Keratinocyte (primary cell): ENCODE measurements at places on chromosomes 16 and 17. TPM values are rescaled to one million over a fixed set of nuclear protein-coding genes. Genes with fewer than 3 reads are reported as not detected.

DNA sequence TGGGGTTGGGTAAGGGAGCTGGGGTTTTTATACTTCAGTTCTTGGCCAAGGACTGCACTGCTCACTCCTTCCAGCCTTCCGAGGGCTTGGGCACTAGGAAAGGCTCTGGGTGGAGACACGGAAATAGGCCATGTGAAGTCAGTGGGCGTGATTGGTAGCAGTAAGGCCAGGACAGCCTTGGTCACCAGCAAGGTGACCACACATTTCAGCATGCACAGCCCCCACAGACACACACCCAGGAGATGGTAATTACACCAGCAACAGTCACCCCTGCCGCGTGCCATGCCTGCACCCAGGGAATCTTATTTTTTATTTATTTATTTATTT is 252.5 kb downstream of the SEC14L1 start:
- H3K27me3 ChIP-seq, result no peaks in the 10 kb centered on the region
- no peak overlapping the region for H3K27ac ChIP-seq
- H3K4me1 ChIP-seq, result peaks cover 40% of the 10 kb centered on the region
- DNase-seq, result no peak

- no peaks in the 10 kb centered on the region for H3K4me1 ChIP-seq
- H3K36me3 ChIP-seq, result no peaks in the 10 kb centered on the region
- no peak for DNase-seq
- no peak overlapping the region for H3K27ac ChIP-seq
- H3K4me3 ChIP-seq, result no peak overlapping the region
- no peaks in the 10 kb centered on the region for H3K27me3 ChIP-seq
Measured at GRCh38 chr16:10107081-10107480, 75.1 kb downstream of the GRIN2A start.

DNA sequence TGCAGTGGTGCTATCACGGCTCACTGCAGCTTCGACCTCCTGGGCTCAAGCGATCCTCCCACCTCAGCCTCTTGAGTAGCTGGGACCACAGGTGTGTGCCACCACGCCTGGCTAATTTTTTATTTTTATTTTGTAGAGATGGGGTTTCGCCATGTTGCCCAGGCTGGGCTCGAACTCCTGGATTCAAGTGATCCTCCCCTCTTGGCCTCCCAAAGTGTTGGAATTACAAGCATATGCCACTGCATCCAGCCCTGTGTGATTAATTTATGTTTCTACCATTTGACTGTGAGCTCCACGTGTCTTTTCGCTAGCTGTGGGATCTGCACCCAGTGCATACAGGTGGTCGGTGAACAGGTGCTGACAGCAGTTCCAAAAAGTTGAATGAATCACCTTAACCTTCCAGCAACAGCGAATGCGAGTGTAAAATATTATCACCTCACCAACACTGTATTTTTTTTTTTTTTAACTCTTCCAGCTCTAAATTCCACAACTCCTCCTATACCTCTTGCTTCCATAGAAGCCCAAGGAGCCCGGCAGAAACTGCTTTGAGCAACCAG is 484 bp upstream of the NUDT7 start:
- H3K4me3 ChIP-seq, result peak overlapping the region; percentile 36
- peaks cover 9% of the 10 kb centered on the region for H3K4me1 ChIP-seq
- H3K36me3 ChIP-seq, result no peaks in the 10 kb centered on the region

DNA sequence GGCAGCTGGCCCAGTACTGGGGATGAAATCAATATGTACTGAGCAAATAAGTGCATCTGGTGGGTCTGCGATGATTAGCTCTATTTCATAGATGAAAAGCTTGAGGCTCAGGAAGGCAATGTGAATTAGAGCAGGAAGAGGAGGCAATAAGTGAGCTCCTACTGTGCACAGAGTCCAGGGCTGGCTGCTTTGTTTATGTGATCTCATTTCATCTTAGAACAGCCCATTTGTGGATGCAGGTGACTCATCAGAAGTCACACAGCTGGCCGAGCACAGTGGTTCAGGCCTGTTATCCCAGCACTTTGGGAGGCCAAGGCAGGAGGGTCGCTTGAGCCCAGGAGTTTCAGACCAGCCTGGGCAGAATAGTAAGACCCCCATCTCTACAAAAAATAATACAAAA is 7.1 kb downstream of the TMEM114 start:
- H3K36me3 ChIP-seq, result no peaks in the 10 kb centered on the region
- DNase-seq, result no peak
- H3K27me3 ChIP-seq, result peaks cover 12% of the 10 kb centered on the region
- H3K4me1 ChIP-seq, result no peaks in the 10 kb centered on the region
- H3K27ac ChIP-seq, result no peak overlapping the region
- H3K4me3 ChIP-seq, result no peak overlapping the region

- H3K4me1 ChIP-seq, result no peaks in the 10 kb centered on the region
- H3K4me3 ChIP-seq, result no peak overlapping the region
- no peak for DNase-seq
- no peaks in the 10 kb centered on the region for H3K27me3 ChIP-seq
Measured at GRCh38 chr16:57497121-57497520, 10.8 kb upstream of the DOK4 start.

GRCh38 chr16:89330177-89330856 is 112.8 kb downstream of the ZNF778 start:
- peak; percentile 61 for DNase-seq
- H3K4me3 ChIP-seq, result no peak overlapping the region
- H3K27ac ChIP-seq, result peak overlapping the region; percentile 49
- no peaks in the 10 kb centered on the region for H3K27me3 ChIP-seq

DNA sequence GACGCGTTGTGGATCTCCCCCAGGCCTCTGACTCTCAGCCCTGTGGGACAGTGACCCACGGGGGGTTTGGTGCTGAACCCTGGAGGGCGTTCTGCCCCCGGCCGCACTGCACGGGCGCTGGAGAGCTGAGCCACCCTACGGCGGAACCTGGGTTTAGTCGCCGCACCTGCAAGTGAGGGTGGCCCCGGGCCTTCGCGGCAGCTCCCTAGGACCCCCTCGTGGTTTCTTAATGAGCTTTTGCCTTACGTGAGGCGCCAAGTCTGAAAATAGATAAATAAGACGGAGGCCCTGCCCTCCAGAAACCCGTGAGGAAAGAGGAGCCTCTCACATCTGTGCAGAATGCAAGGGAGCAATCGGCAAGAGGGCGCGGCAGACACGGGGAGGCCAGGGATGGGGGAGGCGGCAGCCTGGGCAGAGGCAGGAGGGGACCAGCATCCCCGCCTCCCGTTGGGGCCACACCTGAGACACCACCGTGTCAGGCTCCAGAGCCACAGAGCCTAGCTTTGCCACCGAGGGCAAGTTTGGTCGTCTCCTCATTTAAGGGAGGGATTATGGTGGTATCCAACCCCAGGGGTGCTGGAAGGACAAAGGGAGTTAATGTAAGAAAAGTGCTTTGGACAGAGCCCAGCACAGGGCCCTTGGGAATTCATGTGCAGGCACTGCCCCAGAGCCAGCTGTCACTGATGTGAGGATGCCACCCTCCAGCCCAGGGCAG is 153.2 kb upstream of the CHMP6 start:
- H3K27me3 ChIP-seq, result no peaks in the 10 kb centered on the region
- no peak for DNase-seq
- no peaks in the 10 kb centered on the region for H3K36me3 ChIP-seq
- peaks cover 1% of the 10 kb centered on the region for H3K4me1 ChIP-seq
- H3K27ac ChIP-seq, result no peak overlapping the region
- no peak overlapping the region for H3K4me3 ChIP-seq

- H3K27me3 ChIP-seq, result no peaks in the 10 kb centered on the region
- H3K27ac ChIP-seq, result no peak overlapping the region
Measured at GRCh38 chr17:52170963-52171572, 12.6 kb upstream of the CA10 start.

DNA sequence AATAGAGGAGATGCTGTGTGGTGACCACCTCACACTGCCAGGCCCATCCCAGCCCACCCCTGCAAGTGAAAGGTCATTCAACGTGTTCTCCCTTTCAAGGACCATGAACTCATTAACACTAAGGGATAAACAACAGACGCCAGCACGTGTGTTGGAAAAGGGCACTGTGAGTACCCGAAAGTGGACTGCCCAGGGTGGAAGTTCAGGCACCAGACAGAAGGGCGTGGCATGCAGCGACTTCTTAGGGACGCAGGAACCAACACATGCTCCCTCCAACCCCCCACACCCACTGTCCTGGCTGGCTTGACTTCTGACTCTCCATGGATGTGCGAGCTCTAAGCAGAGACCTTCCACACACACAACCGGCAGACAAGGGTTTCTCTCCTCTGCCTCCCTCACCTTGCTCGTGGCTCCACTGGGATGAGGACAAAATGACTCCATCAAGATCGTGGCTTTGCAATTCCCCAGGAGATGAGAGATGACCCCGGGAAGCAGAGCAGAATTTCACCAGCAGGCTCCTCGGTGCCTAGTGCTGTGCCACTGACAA is 11.0 kb downstream of the UBALD1 start:
- peaks cover 3% of the 10 kb centered on the region for H3K36me3 ChIP-seq
- no peak overlapping the region for H3K27ac ChIP-seq
- DNase-seq, result no peak
- H3K4me1 ChIP-seq, result peaks cover 5% of the 10 kb centered on the region
- peaks cover 14% of the 10 kb centered on the region for H3K27me3 ChIP-seq

- no peak for DNase-seq
- H3K4me3 ChIP-seq, result no peak overlapping the region
- H3K27ac ChIP-seq, result no peak overlapping the region
Measured at GRCh38 chr16:77868478-77868877, 80.1 kb downstream of the VAT1L start.

DNA sequence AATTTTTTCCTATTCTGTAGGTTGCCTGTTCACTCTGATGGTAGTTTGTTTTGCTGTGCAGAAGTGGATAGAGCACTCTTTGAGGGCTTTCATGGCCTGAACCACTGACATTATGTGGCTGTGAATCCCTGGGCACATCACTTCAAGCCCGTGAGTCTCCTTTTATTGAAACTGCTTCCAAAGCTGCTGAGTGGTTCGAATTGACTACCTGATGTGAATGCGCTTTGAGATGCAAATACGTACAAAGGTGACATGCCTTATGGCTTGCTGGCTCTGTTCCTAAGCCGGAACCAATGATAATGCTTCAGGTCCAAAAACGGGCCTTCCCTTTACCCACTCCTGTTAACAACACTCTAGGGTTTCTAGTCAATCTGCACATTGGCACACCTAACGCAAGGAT is 34.3 kb downstream of the ASPA start:
- DNase-seq, result no peak
- H3K4me1 ChIP-seq, result no peaks in the 10 kb centered on the region
- H3K36me3 ChIP-seq, result peaks cover 12% of the 10 kb centered on the region
- no peaks in the 10 kb centered on the region for H3K27me3 ChIP-seq
- H3K27ac ChIP-seq, result no peak overlapping the region

- no peak overlapping the region for H3K27ac ChIP-seq
- no peaks in the 10 kb centered on the region for H3K4me1 ChIP-seq
- peak; percentile 2 for DNase-seq
Measured at GRCh38 chr16:72400257-72401083, 228.5 kb upstream of the PMFBP1 start.

DNA sequence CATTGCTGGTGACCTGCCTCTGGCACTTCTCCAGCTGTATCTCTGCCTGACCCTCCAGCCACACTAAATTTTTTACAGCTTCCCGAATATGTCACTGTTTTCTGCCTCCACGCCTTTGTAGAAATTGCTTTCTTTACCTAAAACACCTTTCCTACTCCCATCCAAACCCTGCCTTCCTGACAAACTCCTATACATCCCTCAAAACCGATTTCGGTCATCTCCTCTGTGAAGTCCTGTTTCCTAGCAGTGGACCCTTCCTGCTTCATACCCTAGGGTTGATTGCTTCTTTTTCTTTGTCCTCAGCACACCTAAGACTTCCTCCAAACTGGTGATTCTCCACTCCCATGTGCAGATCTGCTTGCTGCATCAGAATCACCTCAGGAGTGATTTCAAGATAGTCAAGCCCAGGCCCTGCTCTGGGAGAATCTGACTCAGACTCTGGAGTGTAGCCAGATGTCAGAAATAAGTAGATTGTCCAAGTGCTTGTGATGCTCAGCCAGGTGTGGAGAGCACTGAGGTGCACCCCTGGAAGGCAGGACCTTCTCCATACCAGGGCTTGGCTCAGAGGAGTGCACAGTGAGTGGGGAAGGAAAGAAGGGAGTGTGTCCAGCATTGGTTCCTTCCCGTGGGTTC is 184.2 kb downstream of the COPRS start:
- H3K27me3 ChIP-seq, result no peaks in the 10 kb centered on the region
- H3K36me3 ChIP-seq, result no peaks in the 10 kb centered on the region
- peaks cover 22% of the 10 kb centered on the region for H3K4me1 ChIP-seq
- H3K4me3 ChIP-seq, result no peak overlapping the region
- peak; percentile 69 for DNase-seq

- H3K27me3 ChIP-seq, result no peaks in the 10 kb centered on the region
- no peak overlapping the region for H3K4me3 ChIP-seq
- H3K4me1 ChIP-seq, result no peaks in the 10 kb centered on the region
- no peak for DNase-seq
- H3K27ac ChIP-seq, result no peak overlapping the region
- H3K36me3 ChIP-seq, result no peaks in the 10 kb centered on the region
Measured at GRCh38 chr17:36057911-36058310, 6.2 kb upstream of the CCL18 start.

- H3K27ac ChIP-seq, result peak overlapping the region; percentile 61
- H3K4me3 ChIP-seq, result peak overlapping the region; percentile 28
- peak; percentile 65 for DNase-seq
- no peaks in the 10 kb centered on the region for H3K36me3 ChIP-seq
Measured at GRCh38 chr16:87487361-87487924, 5.4 kb downstream of the ZCCHC14 start.

GRCh38 chr17:67221062-67221998 is 23.7 kb downstream of the HELZ start:
- no peak overlapping the region for H3K27ac ChIP-seq
- H3K36me3 ChIP-seq, result peaks cover 28% of the 10 kb centered on the region
- peaks cover 3% of the 10 kb centered on the region for H3K4me1 ChIP-seq
- DNase-seq, result no peak
- H3K27me3 ChIP-seq, result no peaks in the 10 kb centered on the region

- no peak overlapping the region for H3K4me3 ChIP-seq
- no peak for DNase-seq
- no peaks in the 10 kb centered on the region for H3K27me3 ChIP-seq
- no peak overlapping the region for H3K27ac ChIP-seq
- H3K36me3 ChIP-seq, result peaks cover 32% of the 10 kb centered on the region
Measured at GRCh38 chr17:48068491-48068961, 20.4 kb downstream of the NFE2L1 start.

DNA sequence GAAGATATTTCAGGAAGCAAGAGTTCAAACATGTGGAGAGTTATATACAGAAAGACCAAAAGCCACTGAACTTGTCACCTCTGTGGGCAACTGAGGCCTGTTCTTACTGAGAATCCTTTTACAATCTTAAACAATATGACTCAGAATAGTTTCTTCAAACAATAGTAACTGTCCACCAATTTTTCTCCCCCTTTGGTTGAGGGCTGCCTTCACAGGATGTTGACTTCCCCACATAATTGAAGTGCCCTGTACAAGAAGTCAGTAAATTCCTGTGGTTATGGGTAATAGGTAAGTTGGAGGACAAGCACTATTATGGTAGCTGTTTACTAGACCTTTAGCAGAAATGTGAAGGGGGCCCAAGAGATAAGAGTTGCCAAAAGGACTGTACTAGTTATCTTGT is 215.8 kb downstream of the CDH8 start:
- DNase-seq, result no peak
- H3K27ac ChIP-seq, result no peak overlapping the region
- no peaks in the 10 kb centered on the region for H3K27me3 ChIP-seq

The ASPHD1 gene
- polyA plus RNA-seq, result 0.71 to 1.8 TPM (median 0.88 TPM) in 3 replicates

The CRYM gene
- 0.10 to 0.18 TPM (median 0.17 TPM) in 3 replicates for polyA plus RNA-seq

The KRT13 gene
- polyA plus RNA-seq, result 15.2 to 46.6 TPM (median 24.0 TPM) in 3 replicates

The PTX4 gene
- not detected in 3 replicates for polyA plus RNA-seq

The TMIGD1 gene
- polyA plus RNA-seq, result not detected in 3 replicates

The TP53TG3C gene
- polyA plus RNA-seq, result not detected in 3 replicates
